ENCODE measurements at places on chromosomes 7 and 10.

GRCh38 chr7:143239813-143240212, 18.0 kb downstream of the TAS2R40 start:
- DNase-seq: no peak

- no peak for DNase-seq
Observed at GRCh38 chr7:12475362-12476063, 71.8 kb upstream of the VWDE start.

DNA sequence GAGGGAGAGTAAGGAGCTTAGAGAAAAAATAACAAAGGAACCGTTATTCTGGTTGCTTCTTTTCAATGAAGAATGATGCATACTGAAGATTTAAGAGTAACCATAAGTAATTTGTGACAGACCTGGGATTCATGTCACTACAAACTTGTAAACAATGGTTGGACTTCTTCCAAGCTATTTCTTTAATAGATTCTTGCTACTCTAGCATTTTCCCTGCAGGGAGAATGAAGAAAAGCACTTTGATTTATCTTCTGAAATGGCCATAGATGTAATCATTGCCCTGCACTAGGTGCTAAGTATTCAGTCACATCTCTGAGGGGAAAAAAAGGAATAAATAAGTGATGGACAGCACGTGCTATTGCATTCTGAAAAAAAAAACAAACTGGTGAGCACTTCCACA, 606.6 kb upstream of the LRRN3 start:
- DNase-seq: no peak

DNA sequence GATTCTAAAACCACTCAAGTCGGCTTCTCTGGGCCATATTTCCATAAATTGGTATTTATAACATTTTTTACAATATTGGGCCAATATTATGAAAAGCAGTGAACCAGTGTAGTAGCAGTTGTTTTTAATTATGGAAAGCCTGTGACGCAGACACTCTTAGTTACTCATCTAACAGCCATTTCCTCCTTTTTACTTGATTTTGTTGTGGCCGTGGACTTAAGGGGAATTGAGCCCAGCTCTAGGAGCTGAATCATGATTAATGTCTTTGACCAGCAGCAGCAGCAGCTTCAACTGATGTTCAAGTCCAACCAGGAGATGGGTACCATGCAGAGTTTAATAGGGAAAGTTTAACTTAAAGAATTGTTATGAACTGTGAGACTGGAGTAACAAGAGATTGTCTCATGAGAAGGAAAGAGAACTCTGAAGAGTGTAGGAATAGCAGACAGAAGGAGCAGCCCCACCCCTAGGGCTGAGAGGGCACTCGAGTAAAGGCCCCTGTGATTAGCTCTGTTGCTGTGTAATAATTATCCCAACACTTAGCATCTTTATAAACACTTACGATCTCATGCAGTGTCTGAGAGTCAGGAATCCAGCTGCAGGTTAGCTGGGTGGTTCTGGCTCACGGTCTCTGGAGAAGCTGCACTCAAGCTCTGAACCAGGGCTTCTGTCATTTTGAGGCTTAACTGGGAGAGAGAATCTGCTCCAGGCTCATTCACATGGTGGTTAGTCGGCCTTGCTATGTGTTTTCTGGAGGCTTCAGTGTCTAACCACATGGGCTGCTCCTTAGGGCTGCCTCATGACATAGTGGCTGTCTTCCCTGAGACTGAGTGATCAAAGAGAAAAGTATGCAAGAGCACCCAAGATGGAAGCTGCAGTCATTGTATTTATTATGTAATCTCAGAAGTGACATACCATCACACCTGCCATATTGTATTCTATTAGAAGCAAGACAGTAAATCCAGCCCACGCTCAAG, 4.6 kb downstream of the LANCL2 start:
- DNase-seq: no peak

DNA sequence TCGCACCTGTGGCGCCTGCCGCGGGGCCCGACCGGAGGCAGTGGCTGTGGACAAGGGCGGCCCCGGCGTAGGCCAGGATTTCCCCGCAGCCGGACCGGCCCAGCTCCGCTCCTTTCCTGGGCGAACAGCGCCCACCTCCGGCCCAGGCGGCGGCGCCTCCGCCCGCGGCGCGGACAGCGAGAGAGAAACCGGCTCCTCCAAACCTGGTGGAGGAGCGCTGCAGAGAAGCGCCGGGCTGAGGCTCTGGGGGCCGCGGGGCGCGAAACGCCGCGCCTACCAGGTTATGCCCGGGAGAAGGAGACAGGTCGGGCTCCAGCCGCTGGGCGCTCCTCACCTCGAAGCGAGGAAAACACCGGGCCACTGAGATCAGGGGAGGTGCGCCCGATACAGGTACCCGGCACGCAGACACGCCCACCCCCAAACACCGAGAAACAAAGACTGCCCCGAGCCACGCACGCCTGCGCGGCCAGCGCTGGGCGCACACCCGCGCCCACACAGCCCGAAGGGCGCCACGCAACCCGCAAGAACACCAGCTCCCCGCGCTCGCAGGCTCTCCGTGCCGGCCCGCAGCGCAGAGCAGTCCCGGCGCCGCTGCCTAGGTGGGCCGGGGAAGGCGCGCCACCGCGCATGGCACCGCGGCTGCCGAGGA, 3.3 kb downstream of the GRID1 start:
- no peak for DNase-seq

DNA sequence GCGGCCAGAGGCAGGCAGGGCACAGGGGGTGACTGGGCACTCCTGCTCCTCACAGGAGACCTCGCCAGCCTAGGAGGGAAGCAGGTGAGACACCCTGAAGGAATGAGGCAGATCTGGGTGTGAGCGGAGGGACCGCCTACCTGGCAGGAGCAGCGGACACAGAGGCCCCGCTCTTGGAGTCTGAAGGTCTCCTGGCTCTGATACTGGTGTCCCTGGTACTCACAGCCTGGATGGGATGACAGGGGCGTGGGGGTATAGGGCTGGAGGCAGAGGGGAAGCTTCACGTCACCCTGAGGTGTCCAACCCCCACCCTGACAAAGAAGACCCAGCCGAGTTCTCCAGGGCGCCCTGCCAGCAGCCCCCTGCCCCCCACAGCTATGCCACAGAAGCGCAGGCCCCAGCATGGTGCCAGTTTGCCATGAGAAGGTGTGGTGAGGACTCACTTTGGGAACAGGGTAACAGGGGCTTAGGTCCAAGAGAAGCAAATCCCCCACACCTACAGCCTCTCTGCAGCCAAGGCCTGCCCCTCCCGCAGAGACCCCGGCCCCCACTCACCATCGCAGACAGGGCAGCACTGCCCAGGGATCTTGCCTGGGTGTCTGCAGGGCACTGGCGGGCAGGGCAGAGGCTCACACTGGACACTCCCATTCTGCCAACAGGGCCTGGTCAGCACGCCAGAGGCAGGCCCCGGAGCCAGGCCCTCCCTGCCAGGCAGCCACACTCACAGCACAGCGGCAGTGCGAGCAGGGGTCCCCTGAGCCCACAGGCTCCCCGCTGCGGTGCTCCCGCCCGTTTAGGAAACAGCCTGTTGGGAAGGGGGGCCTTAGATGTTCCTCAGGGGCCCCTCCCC, 17.0 kb downstream of the KCP start:
- DNase-seq: no peak

DNA sequence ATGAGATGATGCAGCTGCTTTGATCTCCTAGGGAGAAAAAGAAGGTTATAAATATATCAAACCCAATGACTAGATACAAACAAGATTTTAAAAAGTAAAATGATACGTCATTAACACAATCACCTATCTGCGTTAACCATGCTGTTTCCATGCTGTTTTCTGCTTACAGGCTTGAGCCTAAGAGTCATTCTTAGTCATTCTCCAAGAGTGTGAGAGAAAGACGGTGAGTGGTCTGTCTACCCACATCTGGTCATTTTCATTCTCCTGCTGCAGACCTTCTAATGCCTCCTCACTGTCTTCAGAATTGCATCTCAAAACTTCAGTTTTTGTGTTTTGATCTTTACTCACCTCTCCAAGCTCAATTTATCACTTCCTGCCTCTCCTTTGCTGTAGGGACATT, 98.0 kb upstream of the ELMO1 start:
- no peak for DNase-seq

Data from T-helper 2 cell (primary cell).